ENCODE measurements at places on chromosomes 2 and 18. TPM values are rescaled to one million over a fixed set of nuclear protein-coding genes. Genes with fewer than 3 reads are reported as not detected.

Gene INHA
- not detected for total RNA-seq

Gene CABYR
- 5.2 TPM for total RNA-seq

Gene APOB
- 0.56 TPM for total RNA-seq

Gene GPR55
- not detected for total RNA-seq

Gene PCBP1
- total RNA-seq = 155 TPM

Gene FAM110C
- not detected for total RNA-seq

Gene PRKAG3
- total RNA-seq = not detected

Gene TRABD2A
- total RNA-seq = 3.3 TPM

Gene PSME4
- 18.3 TPM for total RNA-seq

Gene LRRTM1
- total RNA-seq = not detected

Gene ASB18
- total RNA-seq = not detected

Gene INHBB
- 2.4 TPM for total RNA-seq

Gene CTAGE1
- not detected for total RNA-seq

Gene IL1RL1
- total RNA-seq = 2.4 TPM

Gene HIBCH
- total RNA-seq = 8.7 TPM

Gene CPSF3
- 43.9 TPM for total RNA-seq

Gene PTPN2
- 23.2 TPM for total RNA-seq

Gene LOXHD1
- total RNA-seq = 0.05 TPM

Gene TMEM198
- total RNA-seq = 6.4 TPM

Gene CDH7
- total RNA-seq = not detected
